Activated CD4-positive, alpha-beta T cell treated with anti-CD3 and anti-CD28 coated beads for 1 hour (primary cell): ENCODE measurements at places on chromosomes 7 and 10.

DNA sequence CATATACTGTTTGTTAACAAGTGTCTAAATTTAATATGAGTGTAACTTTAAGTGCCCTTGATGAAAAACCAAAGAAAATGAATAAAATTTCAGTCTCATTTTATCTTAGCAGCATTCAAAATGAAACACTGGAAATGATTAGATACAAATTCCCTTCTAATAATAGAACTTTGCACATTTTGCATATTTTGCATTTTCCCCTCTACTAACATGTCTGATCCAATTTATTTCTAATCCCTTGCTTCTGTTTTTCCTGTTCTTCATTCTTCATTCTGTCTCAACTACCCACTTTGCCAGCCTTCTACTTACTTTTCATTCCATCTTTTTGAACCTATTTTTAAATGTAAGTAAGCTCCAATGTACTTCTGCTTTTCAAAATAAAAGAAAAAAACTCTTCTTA, 42.7 kb upstream of the SEMA3D start:
- DNase-seq: no peak

DNA sequence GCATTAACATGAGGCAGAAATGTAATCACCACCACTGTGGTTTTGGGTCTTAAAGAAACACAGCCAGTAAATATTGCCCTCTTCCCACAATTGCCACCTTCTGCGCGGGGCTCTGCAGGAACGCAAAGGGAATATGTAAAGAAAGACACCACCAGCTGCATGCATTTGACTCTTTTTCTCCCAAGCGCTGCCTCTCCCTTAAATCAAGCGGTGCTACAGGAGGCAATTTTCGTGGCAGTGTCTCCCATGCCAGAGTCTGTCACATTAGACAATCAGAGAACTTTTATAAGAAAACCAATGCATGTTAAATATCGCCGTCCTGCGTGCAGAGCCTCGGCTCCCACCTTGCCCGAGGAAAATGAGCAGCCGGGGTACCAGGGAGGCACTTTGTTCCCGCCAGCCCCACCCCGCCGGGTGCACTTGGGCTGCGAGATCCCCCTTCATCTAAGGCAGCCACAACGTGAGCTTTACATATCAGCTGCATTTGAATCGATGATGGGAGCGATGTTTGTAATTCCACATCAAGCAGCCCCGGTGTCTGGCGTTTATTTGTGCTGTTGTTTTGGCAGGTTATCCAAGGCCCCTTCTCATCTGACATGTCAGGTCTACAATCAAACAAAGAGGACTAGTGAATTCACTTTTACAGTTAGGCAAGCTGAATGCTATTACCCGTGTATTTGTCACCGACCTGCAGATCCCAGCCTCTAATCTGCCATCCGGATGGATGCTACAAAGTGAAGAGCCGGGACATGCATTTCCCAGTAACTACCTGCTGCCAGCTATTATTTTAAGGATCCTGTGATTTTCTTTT, 72.3 kb upstream of the MGMT start:
- DNase-seq: no peak

GRCh38 chr7:152702-153391, 39.5 kb upstream of the FAM20C start:
- no peak for DNase-seq

- no peak for DNase-seq
Observed at GRCh38 chr7:50657341-50657873, 92.2 kb upstream of the DDC start.

GRCh38 chr7:6646465-6646864, 9.3 kb downstream of the ZNF316 start:
- DNase-seq: no peak

DNA sequence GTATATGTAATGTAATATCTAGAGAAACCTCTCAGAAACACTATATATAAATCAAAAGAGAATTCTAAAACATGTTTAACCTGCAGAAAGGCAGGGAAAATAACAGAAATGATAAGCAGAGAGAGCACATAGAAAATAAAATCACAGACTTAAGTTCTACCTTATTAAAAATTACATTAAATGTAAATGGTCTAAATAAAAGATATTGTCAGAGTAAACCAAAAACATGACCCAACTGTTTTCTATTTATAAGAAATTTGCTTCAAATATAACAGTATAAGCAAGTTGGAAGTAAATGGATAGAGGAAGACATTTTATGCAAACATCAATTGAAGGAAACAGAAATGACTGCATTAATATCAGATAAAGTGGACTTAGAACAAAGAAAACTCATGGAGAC, 43.4 kb downstream of the HECTD2 start:
- DNase-seq: no peak

- no peak for DNase-seq
Observed at GRCh38 chr10:19329475-19329874, 280.9 kb downstream of the MALRD1 start.

DNA sequence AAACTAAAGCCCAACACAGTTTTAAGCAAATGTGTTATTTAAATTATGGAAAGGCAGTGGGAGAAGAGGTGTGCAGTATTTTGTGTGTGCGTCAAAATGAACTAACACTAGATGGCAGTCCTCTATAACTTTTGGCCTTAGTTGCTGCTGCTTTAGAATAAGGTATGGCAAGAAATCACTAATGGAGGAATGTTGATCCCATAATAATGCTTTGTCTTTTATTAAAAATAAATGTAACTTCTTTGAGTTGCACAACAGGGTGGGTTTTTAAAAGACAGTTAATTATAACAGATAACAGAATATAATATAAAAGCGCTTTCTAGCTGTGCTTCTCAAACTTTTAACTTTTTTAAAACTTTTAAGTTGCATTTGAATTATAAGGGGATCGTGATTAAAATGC, 56.4 kb downstream of the BBS9 start:
- DNase-seq: no peak
